IMR-90 (cell line): ENCODE measurements at places on chromosomes 2 and 18. TPM values are rescaled to one million over a fixed set of nuclear protein-coding genes. Genes with fewer than 3 reads are reported as not detected.

DNA sequence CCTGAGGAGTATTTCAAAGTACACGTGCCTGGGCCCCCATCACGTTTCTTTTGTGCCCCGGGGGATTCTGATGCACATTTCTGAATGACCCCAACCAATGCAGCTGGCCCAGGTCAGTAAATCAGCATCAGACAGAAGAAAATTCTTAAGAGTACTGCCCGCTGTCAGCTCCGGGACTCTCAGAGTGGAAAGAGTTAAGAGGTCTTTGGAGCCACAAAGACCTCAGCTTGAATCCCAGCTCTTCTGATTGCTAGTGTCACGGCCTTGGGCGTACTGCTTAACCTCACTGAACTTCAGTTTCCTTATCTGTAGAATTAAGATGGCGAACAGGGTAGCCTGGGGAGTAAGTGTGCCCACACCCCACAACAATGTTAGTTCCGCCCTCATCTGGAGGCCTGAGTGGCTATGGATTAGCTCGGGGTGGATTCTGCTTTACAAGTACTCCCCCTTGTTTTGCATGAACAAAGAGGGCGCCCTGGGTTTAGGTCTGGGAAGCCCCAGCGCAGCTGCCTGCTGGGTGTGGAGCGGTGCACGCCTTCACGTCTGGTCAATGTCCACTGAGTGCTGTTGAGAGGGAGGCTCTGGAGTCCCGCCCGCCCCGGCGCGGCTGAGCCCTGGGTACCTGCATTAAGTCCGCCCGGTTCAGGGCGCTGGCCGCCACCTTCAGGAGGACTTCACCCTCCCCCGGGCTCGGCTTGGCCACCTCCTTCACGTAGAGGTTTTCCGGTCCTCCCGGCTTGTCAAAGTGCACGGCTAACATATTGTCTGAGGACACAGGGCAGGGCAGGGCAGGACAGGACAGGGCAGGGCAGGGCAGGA lies 858 bp downstream of the TP53I3 start:
- DNase-seq: peak; percentile 79

- peak; percentile 35 for DNase-seq
These were observed 207.0 kb upstream of the HS6ST1 start for GRCh38 chr2:128525653-128526052.

GRCh38 chr2:201880993-201881611 lies 74.8 kb downstream of the CDK15 start:
- DNase-seq: peak; percentile 59

The GRHL1 gene
- 0.18 and 0.56 TPM in 2 replicates for total RNA-seq

GRCh38 chr2:50315336-50315735 lies 716.6 kb downstream of the NRXN1 start:
- no peak for DNase-seq
